GM23248 (cell line): ENCODE measurements at places on chromosomes 3 and 15.

GRCh38 chr15:98914626-98915025 is 93.0 kb downstream of the PGPEP1L start:
- DNase-seq = peak; percentile 94

DNA sequence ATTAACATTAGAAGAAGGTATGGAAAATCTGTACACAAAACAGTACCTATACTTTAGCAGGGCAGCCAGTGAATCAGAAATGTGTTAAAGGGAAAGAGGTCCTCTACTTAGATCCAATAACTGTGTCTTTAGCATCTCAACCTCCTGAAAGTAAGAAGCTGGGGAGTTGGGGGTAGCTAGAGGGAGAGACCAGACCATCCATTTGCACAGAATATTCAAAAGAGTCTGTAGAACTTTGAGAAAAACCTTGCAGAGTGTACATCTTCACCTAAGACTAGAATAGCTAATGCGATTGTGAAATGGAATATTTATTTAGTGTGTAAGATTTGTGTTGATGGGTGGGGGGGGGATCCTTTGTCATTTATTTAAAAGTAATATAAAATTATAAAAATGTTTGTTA is 124.8 kb downstream of the RBPMS2 start:
- DNase-seq = no peak

GRCh38 chr3:40617084-40617483 is 92.3 kb downstream of the ZNF621 start:
- DNase-seq = no peak

- no peak for DNase-seq
Measured at GRCh38 chr3:75140904-75141615, 523.1 kb upstream of the FRG2C start.

- no peak for DNase-seq
Measured at GRCh38 chr15:23854203-23854911, 167.3 kb upstream of the NDN start.

GRCh38 chr3:44969154-44969827 is 6.7 kb downstream of the ZDHHC3 start:
- no peak for DNase-seq

DNA sequence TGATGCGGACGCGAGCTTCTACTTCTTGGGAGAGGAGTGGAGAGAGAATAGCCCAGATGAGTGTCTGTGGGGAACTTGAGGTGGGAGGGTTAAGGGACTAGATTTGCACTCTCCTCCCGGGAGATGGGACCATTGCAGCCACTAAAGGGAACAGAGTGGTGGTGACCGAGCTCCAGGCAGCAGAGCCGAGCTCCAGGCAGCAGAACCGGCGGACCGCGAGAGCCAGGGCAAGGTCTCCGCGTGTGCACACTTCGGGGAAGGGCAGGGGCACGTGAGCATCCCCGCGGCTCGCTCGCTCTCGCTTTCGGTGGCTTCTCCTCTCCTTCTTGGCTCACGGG is 1.1 kb downstream of the IGDCC3 start:
- DNase-seq = peak; percentile 11

- DNase-seq = peak; percentile 51
Measured at GRCh38 chr3:135905058-135905724, 60.3 kb upstream of the PPP2R3A start.

GRCh38 chr3:177618873-177619733 is 421.8 kb upstream of the TBL1XR1 start:
- DNase-seq = peak; percentile 68

DNA sequence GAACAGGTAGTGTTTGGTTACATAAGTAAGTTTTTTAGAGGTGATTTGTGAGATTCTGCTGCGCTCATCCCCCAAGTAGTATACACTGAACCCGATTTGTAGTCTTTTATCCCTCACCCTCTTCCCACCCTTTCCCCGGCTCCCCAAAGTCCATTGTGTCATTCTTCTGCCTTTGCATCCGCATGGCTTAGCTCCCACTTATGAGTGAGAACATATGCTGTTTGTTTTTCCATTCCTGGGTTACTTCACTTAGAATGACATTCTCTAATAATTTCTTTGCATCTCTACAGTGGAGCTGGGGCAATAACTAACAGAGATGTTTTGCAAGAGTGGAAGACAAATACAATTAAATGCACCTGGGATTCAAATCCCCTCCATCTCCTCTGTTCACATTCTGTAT is 93.2 kb downstream of the TP63 start:
- DNase-seq = peak; percentile 64

GRCh38 chr15:72998226-72998625 is 54.0 kb upstream of the NEO1 start:
- DNase-seq = peak; percentile 38

GRCh38 chr3:123310741-123311140 is 109.0 kb downstream of the SEC22A start:
- no peak for DNase-seq

DNA sequence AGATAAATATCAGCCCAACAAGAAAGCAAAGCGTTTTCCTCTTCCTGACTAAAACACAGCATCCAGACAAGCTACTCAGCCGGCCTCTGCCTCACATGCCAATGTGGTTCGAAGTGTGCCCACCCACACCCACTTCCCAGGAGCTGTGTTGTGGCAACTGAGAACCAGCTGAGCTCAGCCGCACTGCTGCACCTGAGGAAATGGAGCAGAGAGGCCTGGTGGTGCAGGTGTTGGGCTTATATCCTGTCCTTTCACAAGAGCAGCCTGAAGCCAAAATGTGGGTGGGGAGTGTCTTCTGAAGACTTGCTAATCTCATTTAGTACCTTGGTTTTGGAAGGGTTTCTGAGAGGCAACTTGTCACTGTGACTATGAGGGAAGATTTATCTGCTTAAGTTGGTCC is 23.0 kb upstream of the RETNLB start:
- DNase-seq = no peak

DNA sequence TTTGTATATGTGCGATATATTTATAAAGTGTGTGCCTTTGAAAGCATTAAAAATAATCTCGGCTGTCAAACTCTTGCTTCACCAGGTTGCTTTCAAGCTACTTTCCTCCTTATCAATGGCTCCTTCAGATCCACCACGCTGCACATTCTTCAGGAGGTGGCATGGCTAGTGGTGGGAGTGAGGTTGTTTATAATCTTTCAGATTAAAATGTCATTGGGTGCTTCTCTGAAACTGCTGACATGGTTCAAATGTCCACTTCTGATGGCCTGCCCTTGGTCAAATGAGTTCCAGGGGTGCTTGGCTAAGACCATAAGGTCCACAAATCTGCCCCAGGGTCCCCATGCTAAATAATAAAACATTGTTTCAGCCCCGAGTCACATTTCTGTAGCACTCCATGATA is 36.7 kb downstream of the ARHGAP31 start:
- DNase-seq = no peak

DNA sequence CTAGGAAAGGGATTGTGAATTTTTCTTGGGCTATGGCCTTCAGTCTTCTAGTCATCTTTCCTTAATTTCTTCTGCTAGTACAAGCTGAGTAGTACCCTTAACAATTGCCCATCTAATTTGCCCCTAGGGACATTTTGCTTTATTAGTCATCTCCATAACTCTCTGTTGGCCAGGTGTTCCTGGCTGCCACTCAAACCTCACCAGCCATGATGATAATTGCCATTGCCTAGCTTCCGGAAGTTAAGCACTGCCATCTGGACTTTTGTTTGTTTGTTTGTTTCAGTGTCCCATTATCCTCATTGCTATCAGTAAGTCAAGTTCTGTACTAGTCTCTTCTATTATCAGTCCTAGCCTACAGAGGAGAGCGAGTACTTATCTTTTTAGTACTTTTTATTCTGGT is 36.6 kb upstream of the UBL7 start:
- no peak for DNase-seq

GRCh38 chr3:149270180-149270579 is 48.6 kb upstream of the CP start:
- no peak for DNase-seq

GRCh38 chr15:65176056-65176455 is 9.1 kb downstream of the CLPX start:
- DNase-seq = peak; percentile 50

DNA sequence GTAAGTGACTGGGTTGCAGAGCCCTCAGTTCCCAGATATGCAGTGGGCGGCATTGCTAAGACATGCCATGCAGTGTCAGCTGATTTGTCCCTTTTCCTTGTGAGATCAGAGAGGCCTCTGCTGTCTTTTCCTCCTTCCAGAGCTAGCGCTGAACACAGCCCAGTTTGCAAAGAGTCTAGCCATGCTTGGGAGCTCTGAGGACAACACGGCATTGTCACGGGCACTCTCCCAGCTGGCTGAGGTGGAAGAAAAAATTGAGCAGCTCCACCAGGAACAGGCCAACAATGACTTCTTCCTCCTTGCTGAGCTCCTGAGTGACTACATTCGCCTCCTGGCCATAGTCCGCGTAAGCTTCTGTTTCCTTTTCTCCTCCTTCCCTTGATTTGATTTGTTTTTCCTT is 20.0 kb upstream of the SNX22 start:
- DNase-seq = no peak

- no peak for DNase-seq
Measured at GRCh38 chr3:147354623-147355022, 51.7 kb downstream of the ZIC4 start.

GRCh38 chr3:141530415-141530768 is 43.6 kb downstream of the RASA2 start:
- peak; percentile 88 for DNase-seq

DNA sequence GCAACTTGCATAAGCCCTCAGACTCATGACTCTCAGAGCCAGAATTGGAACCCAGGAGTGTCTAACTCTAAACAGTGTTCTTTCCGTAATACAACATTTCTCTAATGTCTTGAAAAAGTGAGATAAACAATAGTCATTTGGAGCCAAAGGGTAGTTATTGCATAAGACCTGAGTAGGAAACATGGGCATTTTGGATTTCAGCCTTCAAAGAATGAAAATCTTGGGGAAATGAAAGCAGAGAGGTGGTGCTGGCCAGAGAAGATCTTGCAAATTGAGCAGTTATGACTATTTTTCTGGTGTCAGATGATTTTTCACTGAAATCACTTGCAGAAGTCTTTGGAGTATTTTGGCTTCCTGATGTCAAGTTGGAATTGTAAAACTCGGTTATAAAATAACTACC is 379.4 kb downstream of the DIPK2A start:
- DNase-seq = no peak

GRCh38 chr3:129289201-129289921 is 10.7 kb downstream of the HMCES start:
- DNase-seq = peak; percentile 87

GRCh38 chr15:76787273-76787672 is 117.9 kb downstream of the SCAPER start:
- DNase-seq = no peak

- no peak for DNase-seq
Measured at GRCh38 chr3:98259-98654, 98.3 kb upstream of the CHL1 start.

- DNase-seq = no peak
Measured at GRCh38 chr3:32245200-32245599, 6.7 kb downstream of the CMTM8 start.

GRCh38 chr3:8482960-8483665 is 18.5 kb upstream of the LMCD1 start:
- DNase-seq = peak; percentile 96

DNA sequence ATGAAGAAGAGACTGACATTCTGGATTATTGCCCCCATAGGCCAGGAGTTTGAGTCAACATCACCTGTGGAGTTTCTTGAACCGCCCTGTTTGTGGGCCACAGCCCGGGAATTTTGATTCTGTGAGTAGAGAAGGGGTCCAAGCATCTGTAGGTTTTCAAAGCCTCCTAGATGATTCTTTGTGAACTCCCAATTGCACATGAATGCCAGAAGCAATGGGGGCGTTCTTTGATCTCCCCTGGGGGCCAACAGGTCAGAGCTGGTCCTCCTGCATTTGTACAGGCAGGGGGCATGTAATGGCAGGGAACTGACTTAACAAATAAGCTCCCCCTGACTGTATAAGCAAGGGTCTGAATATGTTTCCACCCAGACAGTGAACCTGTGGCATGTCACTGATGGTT is 260.3 kb downstream of the SLCO3A1 start:
- no peak for DNase-seq

DNA sequence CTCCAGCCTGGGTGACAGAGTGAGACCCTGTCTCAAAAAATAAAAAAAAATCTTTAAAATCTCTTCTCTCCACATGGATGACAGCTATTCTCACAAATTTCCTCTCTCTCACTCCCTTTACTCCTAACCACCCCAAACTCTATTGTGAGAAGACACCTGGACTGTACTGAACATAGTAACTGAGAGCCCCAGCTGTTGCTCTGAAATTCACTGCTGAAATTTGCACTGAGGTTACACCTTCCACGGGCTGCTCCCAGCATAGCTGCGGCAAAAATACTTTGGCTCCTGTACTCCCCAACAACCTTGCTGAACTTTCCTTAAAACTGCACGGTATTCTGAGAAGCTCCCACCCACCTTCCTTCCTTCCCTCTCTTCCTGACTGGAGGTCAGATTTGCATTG is 4.4 kb upstream of the PCCB start:
- DNase-seq = no peak

DNA sequence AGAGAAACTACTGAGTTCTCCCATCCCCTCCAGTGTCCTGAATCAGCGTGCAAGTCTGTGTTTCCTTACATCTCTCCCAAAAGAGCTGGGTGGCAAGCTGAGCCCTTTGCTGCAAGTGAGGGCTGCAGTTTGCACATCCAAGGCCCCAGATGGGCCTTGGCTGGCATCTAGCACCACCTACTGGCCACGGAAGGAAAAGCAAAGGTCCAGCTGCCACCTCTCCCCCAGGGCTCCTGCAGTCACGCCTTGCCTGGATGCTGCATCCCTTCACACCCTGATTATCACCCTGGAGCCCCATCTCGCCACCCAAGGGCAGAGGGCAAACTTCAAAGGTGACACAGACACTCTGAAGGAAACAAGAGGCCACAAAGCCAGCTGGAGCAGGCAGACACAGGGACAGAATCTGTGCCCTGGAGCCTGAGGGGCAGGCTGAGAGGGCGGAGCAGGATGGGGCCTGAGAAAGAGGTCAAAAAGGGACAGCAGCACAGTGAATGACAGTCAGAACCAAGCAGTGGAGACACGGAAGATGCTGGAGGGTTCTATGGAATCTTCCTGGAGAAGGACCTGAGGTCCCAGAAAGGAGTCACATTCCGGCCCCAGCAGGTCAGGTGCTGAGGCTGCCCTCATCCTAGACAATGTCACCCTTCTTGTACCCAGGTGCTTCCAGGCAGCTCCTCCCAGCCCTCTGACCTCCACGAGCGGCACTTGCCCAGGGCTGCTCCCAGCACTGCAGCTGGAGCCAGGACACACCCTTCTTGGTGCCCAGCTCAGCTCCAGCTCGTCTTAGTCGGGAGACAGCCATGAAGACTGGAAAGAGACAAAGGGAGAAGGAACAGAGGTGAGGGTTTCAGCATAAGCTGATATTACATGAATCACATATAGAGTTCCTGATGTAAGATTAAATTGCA is 18.3 kb upstream of the NTRK3 start:
- peak; percentile 67 for DNase-seq

DNA sequence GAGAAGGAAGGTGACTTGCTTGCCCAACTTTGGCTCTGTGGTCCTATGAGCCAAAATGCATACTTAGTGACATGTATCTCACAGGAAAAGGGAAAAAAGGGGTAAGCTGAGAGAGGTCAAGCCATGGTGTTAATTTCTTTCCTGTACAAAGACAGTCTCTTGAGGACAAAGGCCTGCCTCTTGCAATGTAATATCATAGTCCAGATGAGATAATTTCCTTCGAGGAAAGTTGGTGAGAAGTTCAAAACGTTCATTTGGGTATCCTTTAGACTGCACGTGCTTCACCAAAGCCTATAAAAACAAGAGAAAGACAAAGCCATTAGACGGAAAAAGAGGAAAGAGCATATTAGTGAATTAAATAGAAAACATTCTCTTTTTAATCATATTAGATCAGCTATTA is 18.4 kb upstream of the TM4SF19 start:
- DNase-seq = no peak

GRCh38 chr3:189921770-189922169 is 198.9 kb downstream of the P3H2 start:
- no peak for DNase-seq
